ENCODE measurements at places on chromosomes 2 and 18.

DNA sequence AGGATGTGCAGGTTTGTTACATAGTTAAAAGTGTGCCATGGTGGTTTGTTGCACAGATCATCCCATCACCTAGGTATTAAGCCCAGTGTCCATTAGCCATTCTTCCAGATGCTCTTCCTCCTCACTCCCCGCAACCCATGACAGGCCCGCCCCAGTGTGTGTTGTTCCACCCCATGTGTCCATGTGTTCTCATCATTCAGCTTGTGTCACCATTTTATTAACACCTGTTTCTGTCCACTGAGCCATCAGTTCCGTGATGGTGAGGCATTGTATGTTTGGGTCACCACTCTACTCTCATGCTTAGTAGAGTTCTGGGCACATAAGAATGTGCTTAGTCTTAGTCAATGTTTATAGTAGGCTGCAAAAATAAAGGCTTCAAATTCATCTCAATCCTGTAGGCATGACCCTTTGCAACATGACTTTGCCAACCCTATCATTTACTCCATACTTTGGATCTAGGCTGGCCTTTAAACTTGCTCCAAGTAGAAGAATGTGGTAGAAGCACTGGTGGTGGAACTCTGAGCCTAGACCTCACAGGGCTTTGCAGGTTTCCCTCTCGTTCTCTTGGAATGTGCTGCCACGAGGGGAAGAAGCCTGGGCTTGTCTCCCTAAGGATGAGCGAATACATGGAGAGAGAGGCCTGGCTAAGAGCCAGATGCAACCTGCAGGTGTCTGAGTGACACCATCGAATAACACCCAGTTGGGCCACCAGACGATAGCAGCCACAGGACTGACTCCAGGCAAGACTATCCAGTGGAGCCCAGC is 161.5 kb downstream of the NAPG start:
- no peak for DNase-seq

GRCh38 chr2:7530001-7530400 is 612.8 kb downstream of the RNF144A start:
- DNase-seq, result no peak

- no peak for DNase-seq
These were observed 1.5 kb upstream of the SULT1C2 start for GRCh38 chr2:108287169-108287568.

GRCh38 chr2:190718652-190719526 is 70.0 kb downstream of the NAB1 start:
- no peak for DNase-seq

- no peak for DNase-seq
These were observed 12.7 kb upstream of the EFR3B start for GRCh38 chr2:25029183-25029554.

GRCh38 chr2:217903142-217903858 is 99.5 kb downstream of the TNS1 start:
- DNase-seq, result no peak

DNA sequence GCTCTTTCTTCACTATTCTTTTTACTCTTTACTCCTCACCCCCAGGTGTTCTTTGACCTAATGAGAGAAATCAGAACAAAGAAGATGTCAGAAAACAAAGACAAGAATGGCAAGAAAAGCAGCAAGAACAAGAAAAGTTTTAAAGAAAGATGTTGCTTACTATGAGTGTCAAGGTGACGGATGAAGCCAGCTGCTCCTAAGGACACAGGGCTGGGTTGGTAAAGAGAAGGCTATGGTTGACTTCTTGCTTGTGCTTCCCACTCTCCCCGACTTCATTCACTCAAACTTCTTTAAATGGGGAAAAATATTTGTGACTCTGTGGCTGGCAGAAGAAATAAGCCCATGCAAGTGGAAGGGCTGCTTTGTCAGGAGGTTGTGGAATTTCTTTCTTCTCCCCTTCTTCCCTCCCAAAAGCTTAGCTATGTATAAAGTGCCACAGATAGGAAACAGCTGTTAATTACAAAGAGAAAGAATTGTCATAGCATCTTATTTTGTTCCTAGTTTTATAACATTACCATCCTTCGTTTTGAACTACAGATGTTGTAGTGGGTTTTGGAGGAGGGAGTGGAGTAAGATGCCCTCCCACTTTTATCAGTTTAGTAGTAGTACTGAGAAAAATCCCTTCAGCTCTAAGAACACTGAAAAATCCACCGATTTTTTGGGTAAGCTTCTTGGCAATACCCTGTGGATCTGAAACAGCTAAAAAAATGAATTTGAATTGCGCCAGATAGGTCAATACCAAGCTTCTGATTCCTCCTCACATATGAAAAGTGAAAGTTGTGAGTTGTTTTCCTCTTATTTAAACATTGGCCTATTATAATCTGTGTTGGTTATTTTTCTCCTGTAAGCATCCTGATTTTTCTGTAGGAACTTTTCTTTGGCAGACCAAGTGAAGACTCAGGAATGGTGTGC is 40.7 kb downstream of the RALB start:
- DNase-seq, result no peak

GRCh38 chr18:55382277-55382805 is 205.7 kb downstream of the TCF4 start:
- no peak for DNase-seq

DNA sequence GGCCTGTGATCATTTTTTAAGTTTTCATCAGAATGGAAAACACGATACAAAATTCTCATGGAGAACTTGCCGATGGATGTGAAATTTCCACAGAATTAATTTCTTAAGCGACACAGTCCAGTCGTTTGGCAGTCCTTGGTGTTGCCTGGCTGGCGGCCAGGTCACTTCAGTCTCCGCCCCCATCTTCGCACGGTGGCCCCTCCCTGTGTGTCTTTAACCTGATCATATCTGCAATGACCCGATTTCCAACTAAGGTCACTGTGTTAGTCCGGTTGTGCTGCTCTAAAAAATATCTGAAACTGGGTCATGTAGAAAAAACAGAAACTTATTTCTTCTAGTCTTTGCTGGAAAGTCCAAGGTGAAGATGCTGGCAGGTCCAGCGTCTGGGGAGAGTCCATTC is 44.5 kb upstream of the COPS8 start:
- DNase-seq, result no peak

DNA sequence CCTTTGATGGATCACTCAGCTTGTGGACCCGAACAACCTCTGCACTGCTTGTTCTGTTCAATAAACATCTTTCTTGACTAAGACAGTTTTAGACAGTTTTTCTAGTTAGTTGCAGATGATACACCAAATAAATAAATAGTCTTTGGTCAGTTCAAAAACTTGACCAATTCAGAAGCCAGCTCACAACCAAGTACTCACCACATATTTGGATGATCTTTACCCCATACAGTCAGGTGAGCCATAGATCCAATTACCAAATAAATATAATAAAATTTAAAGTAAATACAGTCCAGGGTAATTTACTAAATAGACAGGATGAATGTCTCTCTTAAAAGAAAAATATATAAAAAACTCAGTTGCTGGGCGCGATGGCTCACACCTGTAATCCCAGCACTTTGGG is 18.2 kb downstream of the SCN3A start:
- no peak for DNase-seq

- DNase-seq, result no peak
These were observed 120.6 kb downstream of the CAPN13 start for GRCh38 chr2:30686669-30687068.

Data from cerebellar cortex (tissue), 1 donor.